WERI-Rb-1 (cell line): ENCODE measurements at places on chromosomes 16 and 17.
A peak's percentile ranks its signal among the peaks of the same experiment; 100 is the strongest.

DNA sequence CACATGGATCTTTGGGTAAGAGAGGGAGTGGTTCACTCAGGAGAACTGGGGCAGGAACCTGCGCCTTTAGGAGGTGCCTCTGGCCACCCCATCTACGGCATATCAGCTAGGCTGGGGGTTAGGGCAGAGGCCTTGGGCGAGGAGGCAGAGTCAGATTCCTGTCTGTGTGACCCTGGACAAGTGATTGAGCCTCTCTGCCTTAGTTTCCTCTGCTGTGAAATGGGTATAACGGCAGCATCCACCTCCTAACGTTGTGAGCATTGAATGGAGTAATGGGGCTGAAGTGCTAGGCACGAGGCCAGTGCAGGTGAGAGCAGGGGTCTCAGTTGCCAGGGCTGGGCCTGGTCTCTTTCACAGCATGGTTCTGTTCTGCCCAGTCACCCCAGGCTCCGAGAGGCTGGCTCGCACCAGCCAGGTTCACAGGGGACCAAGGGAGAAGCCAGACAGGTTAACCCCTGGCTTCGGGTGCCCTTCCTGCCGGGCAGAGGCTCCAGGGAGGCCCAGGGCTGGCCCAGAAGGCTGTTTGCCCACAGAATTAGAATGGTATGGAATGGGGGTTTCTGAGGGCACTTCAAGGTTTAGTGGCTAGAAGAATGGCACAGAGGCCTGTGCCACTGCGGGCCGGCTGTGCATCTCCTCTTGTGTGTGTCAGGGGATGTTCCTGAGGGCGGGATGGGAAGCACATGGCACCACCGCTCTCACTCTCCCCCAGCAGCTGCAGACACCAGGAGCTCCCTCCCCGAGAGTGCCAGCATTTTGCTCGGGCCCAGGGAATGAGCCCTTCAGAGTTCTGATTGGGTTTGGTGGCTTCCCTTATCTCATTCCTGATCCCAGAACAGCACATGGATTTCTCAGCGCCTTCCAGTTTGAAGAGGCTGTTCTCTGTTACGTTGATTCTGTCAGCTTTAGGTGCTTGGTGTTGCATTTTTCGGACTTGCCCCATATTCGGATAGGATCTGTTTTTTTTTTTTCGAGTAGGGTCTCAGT, 23.8 kb downstream of the UNC13D start:
- DNase-seq = no peak

- DNase-seq = no peak
These were observed at the start of gene TLE7 for GRCh38 chr16:71442051-71442440. Gene TLE7 (minus strand): TSS chr16:71442054. CDS start chr16:71433324, 8,730 bp downstream.

GRCh38 chr17:43349142-43349541, 49.7 kb upstream of the ARL4D start:
- DNase-seq = peak; percentile 61

DNA sequence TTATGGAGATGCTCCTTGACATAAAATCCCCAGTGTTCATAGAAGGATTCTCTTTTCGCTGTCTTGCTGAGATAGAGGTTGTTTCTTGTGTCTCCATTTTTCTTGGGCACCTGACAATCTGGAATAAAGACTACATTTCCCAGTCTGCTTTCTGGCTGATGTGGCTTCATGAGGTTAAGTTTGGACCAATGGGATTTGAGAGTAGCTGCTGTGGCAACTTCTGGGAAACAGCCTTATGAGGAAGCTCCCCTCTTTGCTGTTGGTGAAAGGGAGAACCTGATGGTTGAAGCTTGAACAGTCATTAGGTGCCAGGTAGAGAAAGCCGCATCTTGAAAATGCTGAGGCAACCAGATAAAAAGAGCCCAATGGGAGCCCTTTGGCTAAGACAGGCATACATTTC, 24.4 kb downstream of the HS3ST4 start:
- DNase-seq = no peak

DNA sequence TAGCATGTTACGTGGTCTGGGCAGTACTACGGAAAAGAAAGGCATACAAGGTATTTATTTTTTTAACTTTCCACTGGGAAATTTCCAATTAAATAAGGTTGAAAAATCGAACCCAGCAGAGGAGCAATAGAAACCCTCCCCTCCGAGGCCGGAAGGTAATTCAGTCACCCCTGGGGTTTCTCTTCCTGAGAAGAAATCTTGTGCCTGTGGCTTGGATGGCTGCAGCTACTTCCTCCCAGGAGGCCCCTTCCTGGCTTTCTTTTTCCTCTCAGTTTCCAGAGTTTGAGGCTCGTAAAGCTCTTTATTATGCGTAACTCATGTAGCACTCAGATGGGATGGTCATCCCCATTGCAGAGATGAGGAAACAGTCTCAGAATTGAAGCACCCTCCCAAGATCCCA, 140.3 kb downstream of the ASIC2 start:
- no peak for DNase-seq

GRCh38 chr17:47275245-47275984, 21.8 kb downstream of the ITGB3 start:
- no peak for DNase-seq

- no peak for DNase-seq
These were observed 722.6 kb upstream of the KIF2B start for GRCh38 chr17:53100126-53100525.

- no peak for DNase-seq
These were observed 76.1 kb downstream of the RAI1 start for GRCh38 chr17:17757391-17757791.

DNA sequence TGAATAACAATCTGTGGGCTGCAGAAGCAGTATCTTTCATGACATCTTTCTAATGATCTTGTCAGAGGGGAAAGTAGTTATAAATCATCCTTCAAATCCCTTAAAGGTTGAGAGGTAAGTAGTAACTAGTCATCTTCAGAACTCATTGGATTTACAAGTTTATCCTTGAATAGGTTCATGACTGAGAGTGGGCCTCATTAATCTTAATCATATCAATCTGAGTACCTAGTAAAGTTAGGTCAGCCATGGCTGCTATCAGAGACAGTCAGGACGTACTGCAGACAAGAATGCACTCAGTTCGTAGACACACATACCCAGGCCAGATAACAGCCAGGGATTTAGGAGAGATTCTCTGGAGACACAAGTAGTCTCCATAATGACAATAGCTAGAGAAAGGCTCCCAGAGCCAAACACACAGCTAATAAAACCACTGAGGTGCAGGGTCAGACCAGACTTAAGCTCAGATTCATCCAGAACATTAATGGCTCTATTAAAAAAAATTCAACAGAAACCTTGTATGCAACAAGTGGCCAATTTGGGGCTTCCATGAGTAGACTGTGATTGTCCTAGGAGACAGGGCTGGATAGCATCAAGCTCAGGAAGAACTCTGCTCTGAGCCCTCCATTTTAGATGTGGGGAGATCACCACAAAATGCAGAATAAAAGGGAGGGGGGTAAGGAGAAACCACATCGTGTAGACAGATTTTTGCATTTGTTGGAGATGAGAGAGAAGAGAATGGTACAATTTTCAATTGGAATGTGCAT, 65.8 kb downstream of the TBX4 start:
- DNase-seq = no peak

- DNase-seq = no peak
These were observed 25.4 kb upstream of the SSTR5 start for GRCh38 chr16:1047123-1047522.

GRCh38 chr16:48384520-48385252, 527 bp downstream of the SIAH1 start:
- peak; percentile 68 for DNase-seq

DNA sequence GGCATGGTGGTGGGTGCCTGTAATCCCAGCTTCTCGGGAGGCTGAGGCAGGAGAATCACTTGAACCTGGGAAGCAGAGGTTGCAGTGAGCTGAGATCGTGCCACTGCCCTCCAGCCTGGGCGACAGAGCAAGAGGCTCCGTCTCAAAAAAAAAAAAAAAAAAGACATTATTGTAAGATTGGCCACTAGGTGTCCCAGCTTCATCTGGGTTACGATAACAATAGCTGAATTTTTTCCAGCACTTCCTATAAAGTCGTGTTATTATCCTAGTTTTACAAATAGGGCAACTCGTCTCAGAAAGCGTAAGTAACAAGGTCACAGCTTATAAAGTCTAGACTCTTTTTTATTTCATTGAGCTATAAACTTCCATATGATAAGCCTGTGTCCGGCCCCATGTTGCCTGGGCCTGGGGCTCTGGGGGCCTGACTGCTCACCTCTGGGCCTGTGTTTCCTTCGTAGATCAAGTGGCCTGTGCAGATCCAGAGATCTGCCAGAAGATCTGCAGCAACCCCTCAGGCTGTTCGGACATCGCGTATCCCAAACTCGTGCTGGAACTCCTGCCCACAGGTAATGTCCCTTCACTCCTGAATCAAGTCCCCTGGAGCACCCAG, 60.5 kb downstream of the SLC5A11 start:
- no peak for DNase-seq

DNA sequence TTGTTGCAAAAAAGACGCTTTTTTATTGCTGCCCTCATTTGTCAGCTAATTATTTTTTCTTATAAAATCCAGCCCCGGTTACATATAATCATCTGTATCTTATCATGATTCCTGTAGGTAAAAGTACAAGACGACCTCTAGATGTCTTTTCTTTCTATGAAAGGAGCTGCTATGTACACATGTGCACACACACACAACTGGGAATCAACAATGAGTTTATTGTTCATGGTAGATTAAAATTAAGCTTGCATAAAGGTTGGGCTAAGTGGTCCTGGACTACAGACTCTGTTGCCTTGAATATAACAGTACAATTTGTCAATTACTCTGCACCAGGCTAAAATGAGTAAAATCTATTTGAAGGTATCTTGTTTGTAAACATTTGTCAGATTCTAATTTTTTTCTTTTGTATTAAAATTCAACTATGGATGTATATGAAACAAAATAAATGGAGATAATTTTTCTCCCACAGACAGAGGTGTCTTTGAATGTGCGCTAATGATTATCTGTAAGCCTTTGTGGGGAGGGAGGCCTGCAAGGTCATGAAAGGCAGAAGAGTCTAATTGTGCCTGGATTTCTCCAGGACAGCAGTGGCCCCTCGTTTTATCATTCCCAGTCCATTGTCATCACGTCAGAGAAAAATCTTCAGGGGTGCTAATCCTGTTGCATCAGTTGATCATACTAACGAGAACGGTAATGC, 13.4 kb downstream of the C17orf58 start:
- no peak for DNase-seq

GRCh38 chr17:31309556-31309955, 4.3 kb downstream of the EVI2B start:
- no peak for DNase-seq

- no peak for DNase-seq
These were observed 10.9 kb downstream of the ADAM11 start for GRCh38 chr17:44769647-44770084.
